Activated CD4-positive, CD25-positive, alpha-beta regulatory T cell treated with anti-CD3 and anti-CD28 coated beads, Interleukin-2, amount 50 U/mL, for 24 hours (primary cell): ENCODE measurements at places on chromosomes 5 and 9.

DNA sequence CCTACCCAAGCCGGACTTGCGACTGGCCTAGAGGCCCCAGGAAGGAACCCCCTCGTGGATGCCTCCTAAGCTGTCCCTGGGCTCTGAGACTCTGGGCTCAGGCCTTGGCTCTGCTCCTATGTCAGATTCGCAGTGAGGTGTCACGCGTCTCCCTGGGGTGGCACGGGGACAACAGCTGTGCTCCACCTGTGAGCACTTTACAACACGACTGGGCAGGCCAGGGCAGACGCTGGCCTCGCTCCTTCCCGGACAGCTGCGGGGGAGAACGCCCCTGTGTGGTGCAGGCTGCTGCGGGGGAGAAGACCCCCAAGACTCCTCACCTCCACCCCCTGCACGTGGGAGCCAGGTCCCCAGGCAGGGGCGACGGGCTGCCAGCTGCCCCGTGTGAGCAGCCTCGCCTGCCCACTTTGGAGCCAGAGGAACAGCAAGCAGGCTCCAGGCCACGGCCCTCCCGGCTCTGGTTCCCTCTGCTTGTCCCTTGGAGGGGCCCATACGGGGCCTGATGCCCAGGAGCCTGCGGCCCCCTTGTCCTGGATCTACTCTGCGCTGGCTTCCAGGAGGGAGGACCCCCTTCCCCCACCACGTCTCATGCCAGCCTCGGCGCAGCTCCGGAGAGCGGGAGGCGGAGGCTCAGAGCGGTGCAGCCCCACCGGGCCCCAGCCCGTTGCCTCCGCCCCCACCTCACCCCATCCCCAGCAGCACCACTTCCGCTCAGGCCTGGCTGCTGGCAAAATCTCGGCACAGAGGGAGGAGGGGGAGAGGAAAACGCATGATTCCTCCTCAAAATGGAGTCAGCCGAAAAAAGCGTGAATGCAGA lies 36.0 kb downstream of the SARDH start:
- peak; percentile 88 for ATAC-seq

- ATAC-seq, result no peak
Observed at GRCh38 chr5:171762903-171763302, 22.7 kb upstream of the SMIM23 start.

GRCh38 chr9:27442464-27442863 lies 81.6 kb upstream of the IFNK start:
- no peak for ATAC-seq

DNA sequence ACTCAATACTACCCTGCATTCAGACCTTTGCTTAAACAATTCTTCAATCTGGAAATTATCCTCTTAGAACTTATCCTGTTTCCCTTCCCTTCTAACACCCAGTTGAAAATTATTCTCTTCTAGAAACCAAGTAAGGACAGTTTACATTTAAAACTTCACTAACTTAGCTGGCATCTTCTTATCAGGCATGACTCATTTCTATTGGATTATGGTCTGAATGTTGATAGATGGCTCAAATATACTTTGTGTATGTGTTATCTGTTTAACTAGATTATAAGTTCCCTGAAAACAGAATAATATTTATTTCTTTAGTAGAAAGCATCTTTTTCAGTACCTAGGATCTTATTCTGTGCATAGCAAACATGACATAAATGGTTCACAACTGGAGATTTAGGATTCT lies 161.9 kb downstream of the PPP2R2B start:
- no peak for ATAC-seq

- ATAC-seq, result peak; percentile 55
Observed at GRCh38 chr5:127875235-127876021, 172.2 kb downstream of the CCDC192 start.

DNA sequence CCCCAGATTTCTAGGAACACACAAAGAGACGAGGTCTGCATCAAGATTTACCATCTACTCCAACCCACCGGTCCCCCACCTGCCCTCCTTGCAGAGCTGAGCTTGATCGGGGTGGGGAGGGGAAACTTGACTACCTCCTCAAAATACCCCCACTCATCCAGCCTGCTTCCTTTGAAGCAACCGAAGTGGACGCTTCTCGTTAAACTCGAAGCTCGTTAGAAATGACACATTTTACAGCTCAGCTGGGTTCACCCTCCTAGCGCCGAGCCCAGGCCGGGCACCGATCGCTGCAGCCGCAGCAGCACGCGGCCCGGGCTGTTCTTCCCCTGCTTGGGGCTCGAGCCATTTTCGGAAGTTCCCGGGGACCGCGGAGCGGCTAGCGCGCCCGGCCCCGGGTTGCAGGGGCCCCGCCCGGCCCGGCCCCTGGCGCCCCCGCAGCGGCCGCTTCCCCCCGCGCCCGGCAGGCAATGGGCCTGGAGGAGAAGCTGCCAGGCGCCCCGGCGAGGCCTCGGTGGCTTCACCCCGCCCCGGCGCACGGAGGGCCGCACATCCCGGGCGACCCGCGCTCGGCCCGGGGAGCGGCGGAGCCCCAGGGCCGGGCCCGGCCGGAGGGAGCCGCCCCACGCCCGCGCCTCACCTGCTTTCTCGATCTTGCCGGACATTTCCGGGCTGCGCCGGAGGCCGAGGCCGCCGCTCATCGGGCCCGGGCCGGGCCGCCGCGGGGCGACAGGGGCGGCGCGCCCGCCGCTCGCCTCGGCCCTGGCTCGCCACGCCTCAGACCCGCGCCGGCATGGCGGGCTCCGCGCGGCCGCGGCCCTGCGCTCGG lies 530 bp downstream of the RAPGEF1 start:
- ATAC-seq, result peak; percentile 33

DNA sequence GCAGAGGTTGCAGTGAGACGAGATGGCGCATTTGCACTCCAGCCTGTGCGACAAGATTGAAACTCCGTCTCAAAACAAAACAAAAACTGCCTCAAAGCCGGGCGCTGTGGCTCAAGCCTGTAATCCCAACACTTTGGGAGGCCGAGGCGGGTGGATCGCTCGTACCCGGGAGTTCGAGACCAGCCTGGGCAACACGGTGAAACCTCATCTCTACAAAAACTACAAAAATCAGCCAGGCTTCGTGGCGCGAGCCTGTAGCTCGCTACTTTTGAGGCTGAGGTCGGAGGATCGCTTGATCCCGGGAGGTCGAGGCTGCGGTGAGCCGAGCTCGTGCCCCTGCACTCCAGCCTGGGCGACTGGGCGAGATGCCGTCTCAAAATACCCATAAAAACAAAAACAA lies 988 bp downstream of the GFM2 start:
- no peak for ATAC-seq

- ATAC-seq, result peak; percentile 71
Observed at GRCh38 chr5:157582731-157583620, 7.4 kb upstream of the ADAM19 start.

GRCh38 chr5:56128113-56128512 lies 105.0 kb downstream of the ANKRD55 start:
- ATAC-seq, result no peak

DNA sequence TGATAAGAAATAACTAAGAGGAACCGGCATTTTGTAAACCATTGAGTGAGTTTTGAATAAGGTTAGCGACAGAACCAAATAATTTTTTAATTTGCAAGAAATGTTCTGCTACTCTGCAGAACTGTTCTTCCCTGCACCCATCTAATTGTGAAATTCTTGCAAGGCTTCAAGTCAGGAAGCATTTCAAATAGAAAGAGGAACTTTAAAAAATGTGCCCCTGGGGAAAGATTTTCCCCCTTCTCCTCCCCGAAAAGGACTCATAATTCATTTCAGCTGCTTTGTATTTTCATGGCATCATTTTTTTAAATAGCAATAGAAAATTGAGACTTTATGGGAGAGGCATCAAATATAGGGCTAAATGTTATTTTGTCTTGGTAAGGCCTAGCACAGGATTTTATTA lies 180.9 kb upstream of the ANKRD55 start:
- no peak for ATAC-seq

GRCh38 chr9:98708103-98708932 lies 417 bp downstream of the GABBR2 start:
- ATAC-seq, result no peak

- no peak for ATAC-seq
Observed at GRCh38 chr5:39755986-39756385, 331.2 kb upstream of the DAB2 start.

GRCh38 chr9:93116072-93116961 lies 17.7 kb downstream of the NINJ1 start:
- ATAC-seq, result no peak

GRCh38 chr9:87613265-87614111 lies 112.4 kb upstream of the CTSL start:
- no peak for ATAC-seq

DNA sequence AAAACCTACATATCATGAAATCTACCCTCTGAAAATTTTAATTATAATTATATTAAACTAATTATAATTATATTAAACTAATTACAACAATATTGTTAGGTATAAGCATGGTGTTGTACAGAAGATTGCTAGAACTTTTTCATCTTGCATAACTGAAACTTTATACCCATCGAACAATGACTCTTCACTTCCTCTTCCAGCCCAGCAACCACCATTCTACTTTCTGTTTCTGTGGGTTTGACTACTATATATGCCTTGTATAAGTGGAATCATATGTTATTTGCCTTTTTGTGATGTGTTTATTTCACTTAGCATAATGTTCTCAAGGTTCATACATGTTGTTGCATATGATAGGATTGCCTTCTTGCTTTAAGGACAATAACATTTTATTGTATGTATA lies 274.2 kb upstream of the CCNH start:
- ATAC-seq, result peak; percentile 30

GRCh38 chr9:34465468-34465867 lies 6.9 kb downstream of the DNAI1 start:
- no peak for ATAC-seq

DNA sequence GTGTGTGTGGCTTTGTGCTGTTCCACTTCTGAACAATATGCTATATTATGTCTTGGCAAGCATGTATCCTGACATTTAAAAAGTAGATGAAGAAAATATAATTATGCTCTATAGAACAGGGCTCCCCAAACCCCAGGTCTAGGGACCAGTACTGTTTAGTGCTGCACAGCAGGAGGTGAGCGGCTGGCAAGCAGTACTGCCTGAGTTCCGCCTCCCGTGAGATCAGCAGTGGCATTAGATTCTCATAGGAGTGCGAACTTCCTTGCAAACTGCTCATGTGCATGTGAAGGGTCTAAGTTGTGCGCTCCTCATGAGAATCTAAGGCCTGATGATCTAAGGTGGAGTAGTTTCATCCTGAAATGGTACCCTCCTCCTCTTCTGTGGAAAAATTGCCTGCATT lies 979.1 kb upstream of the CTNND2 start:
- ATAC-seq, result no peak

GRCh38 chr5:9483243-9483642 lies 62.6 kb downstream of the SEMA5A start:
- no peak for ATAC-seq

DNA sequence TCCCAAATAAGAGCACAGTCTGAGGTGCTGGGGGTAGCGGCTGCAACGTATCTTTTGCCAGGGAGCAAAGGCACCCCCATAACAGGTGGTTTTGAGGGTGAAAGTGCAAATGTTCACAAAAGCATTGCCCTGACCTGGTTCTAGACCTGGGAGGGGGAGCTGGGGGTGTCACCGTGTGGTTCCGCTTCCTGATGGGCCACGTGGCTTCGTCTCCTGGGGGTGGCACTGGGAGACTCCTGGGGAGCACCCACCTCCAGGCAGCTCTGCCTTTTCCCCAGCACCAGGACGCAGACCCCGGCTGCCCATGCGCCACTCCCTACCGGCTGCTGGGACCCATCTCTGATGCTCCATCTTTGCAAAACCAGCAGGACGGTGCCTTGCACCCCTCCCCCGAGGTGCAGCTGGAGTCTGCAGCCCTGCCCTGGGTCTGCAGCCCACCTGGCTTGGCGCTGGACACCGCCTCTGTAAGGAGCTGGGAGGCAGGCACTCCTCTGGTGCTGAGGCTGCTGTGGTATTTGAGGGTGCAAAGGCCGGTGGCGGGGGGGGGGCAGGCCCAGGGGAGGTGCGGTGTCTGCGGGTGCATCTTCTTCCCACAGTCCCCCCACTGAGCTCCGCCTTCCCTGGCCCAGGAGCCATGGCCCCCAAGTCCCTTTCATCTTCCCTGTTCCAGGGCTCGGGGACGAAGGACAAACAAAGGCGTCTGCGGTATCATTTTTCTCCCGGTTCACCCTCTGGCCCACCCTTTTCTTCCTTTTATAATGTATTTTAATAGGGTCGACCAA lies 29.8 kb upstream of the RXRA start:
- ATAC-seq, result no peak

DNA sequence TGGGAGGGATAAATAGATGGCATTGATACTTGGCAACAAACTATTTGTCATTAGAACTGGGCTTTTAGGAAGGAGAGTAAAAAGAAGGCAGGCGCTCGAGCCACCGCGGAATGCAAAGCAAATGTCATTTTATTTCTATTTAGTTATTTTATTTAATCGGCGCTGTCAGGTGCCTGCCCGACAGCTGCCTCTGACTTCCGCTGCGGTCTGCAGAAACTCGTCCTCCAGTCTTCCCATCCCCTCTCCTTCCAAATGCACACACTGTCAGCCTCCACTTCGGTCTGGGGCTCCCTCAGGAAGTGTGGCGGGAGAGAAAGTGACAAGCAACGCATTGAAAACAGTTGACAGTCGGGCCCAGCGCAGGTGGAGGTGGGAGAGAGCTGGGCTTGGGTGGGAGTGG lies 29.3 kb downstream of the ASS1 start:
- no peak for ATAC-seq

DNA sequence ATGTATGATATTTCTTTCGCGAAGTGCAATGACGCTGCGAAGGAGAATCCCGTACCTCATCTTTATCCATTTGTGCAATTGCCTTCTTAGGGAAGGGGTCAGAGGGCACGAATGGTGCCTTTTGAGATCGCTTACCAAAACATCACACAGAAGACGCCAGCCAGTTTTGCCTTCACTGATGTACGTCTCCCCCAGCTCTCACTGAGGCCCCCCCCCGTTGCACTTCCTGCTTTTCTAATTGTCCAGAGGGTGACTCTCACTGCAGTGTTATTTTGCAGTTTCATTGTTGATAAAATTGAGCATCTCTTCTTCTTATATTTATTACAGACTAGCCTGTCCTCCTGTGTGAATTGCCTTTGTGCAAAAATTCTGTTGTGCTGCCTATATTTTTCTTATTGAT lies 39.0 kb upstream of the CACNA1B start:
- no peak for ATAC-seq

- ATAC-seq, result no peak
Observed at GRCh38 chr9:121198512-121199042, 3.1 kb downstream of the RAB14 start.

GRCh38 chr5:115487756-115488155 lies 56.8 kb downstream of the FEM1C start:
- ATAC-seq, result peak; percentile 69

DNA sequence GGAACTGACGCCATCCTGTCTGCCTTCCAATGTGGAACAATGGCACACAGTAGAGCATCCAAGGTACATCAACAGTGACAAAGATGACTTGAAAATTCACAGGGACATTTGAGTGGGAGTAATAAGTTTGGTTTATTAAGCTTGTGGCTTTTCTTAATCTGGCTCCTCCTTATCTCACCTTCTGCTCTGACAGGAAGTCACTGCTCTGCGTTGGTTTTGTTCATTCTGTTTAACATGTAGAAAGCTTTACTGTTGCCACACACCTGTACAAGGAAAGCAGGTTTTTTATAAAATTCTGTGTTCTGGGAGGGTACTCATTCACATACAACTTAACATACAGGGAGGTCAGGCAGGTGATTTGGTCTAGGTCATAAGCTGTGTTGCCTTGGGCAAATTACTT lies 1.6 kb upstream of the GZMK start:
- ATAC-seq, result peak; percentile 24

- ATAC-seq, result no peak
Observed at GRCh38 chr9:3884736-3885135, 358.9 kb upstream of the RFX3 start.

GRCh38 chr5:118990582-118990981 lies 2.2 kb upstream of the DTWD2 start:
- ATAC-seq, result no peak
